ENCODE measurements at places on chromosomes 7 and 10. TPM values are rescaled to one million over a fixed set of nuclear protein-coding genes. Genes with fewer than 3 reads are reported as not detected.
A peak's percentile ranks its signal among the peaks of the same experiment; 100 is the strongest.

GRCh38 chr10:110067960-110068770, 60.4 kb downstream of the ADD3 start:
- DNase-seq = no peak

DNA sequence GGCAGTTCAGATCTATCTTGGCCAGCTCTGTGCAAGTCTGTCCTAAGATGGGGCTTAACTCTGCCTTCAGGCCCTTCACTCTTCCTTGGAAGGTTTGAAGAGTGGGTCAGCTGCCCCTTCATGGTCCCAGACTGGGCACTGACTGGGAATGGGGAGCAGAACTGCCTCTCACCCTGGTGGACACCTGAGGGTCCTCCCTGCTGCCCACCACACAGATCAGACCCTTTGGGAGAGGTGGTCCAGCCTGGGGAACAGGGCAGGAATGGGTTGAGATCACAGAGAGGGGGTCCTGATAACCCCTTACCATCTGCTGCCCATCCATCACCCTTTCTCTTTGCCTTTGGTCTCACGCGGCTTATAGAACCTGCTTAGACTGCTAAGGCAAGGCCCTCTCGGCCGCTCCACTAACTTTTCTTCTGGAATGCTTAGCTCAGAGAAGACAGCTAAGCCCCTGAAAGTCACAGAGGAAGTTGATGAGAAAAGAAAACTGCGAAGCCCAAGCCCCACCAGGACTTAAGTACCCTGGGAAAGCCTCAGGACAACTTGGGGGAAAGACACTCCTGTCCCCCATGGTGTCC, 402 bp upstream of the CDHR1 start:
- no peak for DNase-seq

GRCh38 chr7:9600974-9601373, 1167.6 kb downstream of the NXPH1 start:
- DNase-seq = no peak

- no peak for DNase-seq
Observed at GRCh38 chr7:130113887-130114286, 43.6 kb downstream of the KLHDC10 start.

- DNase-seq = no peak
Observed at GRCh38 chr10:110134917-110135316, 72.5 kb upstream of the MXI1 start.

DNA sequence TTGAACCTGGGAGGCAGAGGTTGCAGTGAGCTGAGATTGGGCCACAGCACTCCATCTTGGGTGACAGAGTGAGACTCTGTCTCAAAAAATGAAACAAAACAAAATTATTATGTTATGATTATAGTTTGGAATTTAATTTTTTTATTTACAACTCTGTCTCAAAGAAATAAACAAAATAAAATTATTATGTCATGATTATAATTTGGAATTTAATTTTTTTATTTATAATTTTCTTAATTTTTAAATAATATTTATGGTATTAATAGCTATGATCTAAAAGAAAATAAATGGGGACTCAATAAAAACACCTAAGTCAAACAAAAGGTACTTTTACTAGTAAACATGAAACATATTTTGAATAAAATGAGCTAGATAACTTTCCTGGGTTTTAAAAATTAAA, 994.8 kb upstream of the GHITM start:
- DNase-seq = no peak

DNA sequence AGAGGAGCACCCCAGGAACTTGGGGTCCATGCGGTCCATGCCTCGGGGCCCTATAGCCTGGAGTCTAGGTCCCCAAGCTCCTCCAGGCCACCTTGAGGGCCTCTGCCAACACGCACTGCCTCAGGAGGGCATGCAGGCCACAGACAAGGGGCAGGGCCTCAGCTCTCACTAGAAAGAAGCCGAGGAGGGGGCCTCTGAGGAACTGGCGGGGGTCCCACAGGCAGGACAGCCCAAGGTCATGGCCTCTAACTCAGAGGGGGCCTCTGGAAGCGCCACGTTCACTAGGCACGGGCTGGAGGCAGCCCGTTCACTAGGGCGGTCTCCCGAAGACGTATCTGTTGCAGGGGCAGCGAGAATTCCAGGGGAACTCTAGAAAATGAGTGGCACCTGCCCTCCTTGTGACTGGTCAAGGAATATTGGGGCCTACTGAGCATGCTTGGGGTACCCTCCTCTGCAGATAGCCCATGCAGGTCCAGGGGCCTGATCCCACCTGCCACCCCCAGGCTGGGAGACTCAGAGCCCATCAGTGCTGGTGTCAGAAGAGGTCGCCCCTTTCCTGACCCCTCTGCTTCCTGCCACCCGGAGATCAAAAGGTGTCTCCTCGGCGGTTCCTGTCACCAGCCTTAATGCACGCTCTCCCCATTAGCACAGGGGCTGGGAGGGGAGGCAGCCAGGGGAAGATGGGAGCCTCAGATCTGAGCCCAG, 86.7 kb upstream of the RET start:
- DNase-seq = no peak

DNA sequence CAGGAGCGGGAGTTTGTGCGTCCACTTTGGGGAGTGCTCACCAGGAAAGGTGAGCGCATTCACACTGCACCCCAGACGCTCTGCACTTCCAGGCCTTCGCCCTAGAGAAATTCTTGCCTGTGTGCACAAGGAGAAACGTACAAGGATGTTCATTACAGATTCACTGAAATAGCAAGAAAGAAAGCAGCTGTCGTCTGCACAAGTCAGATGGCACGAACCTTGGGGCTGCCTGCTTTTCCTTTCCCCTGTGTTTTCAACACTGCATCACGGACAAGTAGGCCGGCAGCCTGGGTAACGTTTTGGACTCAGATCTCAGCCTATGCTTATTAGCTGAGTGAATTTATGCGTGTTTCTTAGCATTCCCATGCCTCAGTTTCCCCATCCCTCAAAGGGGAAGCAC, 546.8 kb upstream of the FOXK1 start:
- DNase-seq = peak; percentile 16

DNA sequence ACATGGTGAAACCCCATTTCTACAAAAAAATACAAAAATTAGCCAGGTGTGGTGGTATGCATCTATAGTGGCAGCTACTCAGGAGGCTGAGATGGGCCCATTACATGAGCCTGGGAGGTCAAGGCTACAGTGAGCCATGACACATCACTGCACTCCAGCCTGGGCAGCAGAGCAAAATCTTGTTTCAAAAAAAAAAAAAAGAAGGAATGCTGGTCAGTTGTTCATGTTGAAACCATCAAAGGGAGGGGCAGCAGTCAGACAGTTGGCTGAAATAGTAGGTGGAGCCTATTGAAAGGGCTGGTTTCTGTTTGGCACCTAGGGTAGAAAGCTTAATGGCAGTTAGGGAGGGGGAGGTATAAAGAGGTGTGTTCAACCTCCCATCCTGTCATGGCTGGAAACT, 323.0 kb downstream of the GALNT17 start:
- no peak for DNase-seq

- DNase-seq = peak; percentile 72
Observed at GRCh38 chr7:26686448-26686981, 177.9 kb downstream of the SKAP2 start.

- no peak for DNase-seq
Observed at GRCh38 chr10:114349522-114350215, 54.6 kb downstream of the AFAP1L2 start.

GRCh38 chr7:1357601-1358271, 101.5 kb downstream of the MICALL2 start:
- DNase-seq = peak; percentile 54

- no peak for DNase-seq
Observed at GRCh38 chr7:672891-673290, 53.6 kb upstream of the DNAAF5 start.

DNA sequence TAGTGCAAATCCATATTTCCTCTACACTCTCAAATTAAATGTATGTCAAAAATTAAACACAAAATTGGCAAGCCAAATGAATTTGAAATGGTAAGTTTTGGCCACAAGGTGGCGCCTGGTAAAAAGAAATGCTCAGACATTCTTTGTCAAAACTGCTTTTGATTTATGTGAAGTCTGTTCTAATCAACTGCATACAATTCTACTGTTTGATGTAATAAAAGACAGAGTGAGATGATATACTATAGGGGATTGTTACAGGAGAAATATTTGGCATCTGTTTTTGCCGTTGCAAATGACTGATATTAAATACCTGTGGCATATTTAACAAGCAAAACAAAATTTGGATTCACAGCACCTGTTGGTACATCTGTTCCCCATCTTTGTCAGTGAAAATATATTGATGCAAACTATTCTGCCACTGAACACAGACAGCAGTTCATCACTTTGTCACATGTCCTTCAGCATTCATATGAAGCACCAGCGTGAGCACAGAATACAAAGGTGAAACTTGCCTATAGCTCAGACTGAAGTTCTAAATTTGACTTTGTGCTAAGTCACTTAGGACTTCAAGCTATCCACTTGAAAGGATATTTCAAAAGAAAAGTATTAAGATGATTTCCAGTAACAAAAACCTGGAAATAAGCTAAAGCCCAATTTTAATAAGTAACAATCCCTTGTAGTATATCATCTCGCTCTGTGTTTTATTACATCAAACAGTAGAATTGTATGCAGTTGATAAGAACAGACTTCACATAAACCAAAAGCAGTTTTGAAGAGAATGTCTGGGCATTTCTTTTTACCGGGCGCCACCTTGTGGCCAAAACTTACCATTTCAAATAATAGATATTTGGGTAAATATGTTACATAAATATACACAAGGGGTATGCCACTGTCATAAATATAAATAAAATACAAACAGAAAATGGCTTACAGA, 10.2 kb upstream of the CH25H start:
- no peak for DNase-seq

- no peak for DNase-seq
Observed at GRCh38 chr10:95233377-95234034, 39.5 kb downstream of the ACSM6 start.

GRCh38 chr10:20363684-20364083, 533.4 kb downstream of the NEBL start:
- DNase-seq = no peak

- no peak for DNase-seq
Observed at GRCh38 chr10:75624638-75625037, 193.2 kb downstream of the LRMDA start.

DNA sequence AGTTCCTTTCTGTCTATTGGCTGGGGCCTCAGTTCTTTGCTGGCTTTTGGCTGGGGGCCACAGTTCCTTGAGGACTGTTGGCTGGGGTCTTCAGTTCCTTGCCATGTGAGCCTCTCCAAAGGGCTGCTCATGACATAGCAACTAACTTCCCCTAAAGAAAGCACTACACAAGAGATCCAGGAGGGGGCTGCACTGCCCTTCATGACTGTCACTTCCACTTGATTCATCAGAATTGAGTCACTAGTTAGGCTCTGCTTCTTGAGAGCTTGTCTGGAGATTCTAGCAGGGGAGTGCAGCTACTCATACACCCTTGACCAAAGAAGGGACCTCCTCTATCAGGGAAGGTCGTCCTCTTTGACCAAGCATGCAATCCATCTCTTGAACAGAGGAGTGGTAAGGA, 38.0 kb upstream of the MKX start:
- DNase-seq = no peak

DNA sequence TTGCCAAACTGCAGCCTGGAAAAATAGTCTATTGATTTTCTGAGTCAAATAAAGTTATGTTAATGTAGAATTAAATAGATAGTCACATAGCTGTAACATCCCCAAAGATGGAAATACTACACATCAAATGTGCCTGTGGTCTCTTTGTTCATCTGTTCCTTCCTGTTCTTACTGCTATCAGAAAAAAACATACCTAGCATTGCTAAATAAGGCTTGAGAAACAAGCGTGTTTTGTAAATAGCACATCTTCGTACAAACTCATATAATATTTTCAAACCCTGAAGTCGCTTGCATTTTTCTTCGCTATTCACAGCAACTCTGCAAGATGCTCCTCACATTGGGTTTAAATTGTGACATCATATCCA, 116.1 kb downstream of the KLF6 start:
- no peak for DNase-seq

DNA sequence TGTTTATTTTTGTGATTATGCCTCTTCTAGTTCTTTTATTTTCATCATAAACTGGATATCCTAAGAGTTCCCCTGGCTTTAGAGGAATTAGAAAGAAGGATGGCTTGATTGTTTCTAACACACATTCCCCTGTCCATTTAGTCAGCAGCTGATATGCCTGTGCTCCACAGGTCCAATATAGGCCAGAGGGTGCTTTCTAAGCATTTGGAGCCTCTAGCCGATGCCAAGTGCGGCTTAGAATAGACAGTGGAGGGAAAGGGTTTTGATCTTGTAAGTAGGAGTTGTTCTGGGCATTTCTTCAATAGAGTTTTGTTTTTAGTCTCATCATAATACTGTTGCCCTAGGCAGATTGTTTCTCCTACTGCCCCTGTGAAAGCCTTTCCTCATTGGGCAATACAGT, 6.6 kb downstream of the CYP3A43 start:
- no peak for DNase-seq

- no peak for DNase-seq
Observed at GRCh38 chr10:60742512-60742911, 35.8 kb upstream of the CDK1 start.

GRCh38 chr7:35551321-35552081, 143.4 kb downstream of the HERPUD2 start:
- no peak for DNase-seq

DNA sequence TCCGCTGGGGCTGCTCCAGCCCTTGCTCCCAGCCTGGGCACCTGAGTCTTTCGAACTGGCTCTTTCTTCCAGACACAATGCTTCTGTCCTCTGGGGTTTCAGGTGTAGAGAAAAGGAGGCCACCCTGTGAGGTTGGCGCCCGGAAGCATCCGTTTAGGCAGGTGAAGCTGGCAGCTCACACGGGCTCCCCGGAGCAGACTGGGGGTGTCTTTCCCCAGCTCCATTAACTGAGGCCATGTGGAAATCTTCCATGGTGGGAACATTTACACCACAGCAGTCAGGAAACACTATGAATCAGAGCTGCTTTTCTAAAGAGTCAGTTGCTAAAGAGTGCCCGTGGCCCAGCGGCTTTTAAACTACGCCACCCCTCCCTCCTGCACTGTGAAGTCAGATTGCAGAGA, 29.2 kb downstream of the PRKAG2 start:
- peak; percentile 11 for DNase-seq

- no peak for DNase-seq
Observed at GRCh38 chr7:54964136-54964535, 54.7 kb upstream of the EGFR start.

DNA sequence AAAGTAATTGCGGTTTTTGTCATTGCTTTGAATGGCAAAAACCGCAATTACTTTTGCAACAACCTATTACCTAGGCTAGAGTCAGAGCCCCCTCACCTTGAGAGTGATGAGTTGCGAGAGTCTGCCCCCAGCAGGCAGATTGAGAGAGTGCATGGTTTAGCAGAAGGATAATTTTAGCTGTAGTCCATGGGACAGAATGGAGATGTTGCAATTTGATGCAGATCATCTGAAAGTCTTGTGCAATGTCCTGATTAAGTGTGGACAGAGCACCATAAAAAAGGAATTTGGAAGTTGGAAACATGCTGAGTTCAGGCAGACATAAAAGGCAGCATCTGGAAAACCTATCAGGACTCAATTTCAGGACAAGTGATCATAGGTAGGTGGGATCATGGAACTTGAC, 48.7 kb downstream of the GPR141 start:
- peak; percentile 66 for DNase-seq

Gene ABCB4
- polyA plus RNA-seq = 0.63 TPM

Gene PIK3CG
- 1.4 TPM for polyA plus RNA-seq

Gene DHTKD1
- 7.2 TPM for polyA plus RNA-seq

Gene VOPP1
- polyA plus RNA-seq = 62.9 TPM

Gene CALML5
- polyA plus RNA-seq = not detected

Gene CRHR2
- not detected for polyA plus RNA-seq

Gene TSPAN12
- 2.2 TPM for polyA plus RNA-seq

Gene WEE2
- polyA plus RNA-seq = not detected

Gene CYP3A4
- polyA plus RNA-seq = 12.9 TPM

Gene LRIT1
- not detected for polyA plus RNA-seq

Gene TSPAN13
- 7.9 TPM for polyA plus RNA-seq

Gene RBM20
- polyA plus RNA-seq = 6.0 TPM

Data from aorta (tissue), 5 donors.